ENCODE measurements at places on chromosomes 11 and 22. TPM values are rescaled to one million over a fixed set of nuclear protein-coding genes. Genes with fewer than 3 reads are reported as not detected.

ANGPTL5 gene
- total RNA-seq = not detected

DNA sequence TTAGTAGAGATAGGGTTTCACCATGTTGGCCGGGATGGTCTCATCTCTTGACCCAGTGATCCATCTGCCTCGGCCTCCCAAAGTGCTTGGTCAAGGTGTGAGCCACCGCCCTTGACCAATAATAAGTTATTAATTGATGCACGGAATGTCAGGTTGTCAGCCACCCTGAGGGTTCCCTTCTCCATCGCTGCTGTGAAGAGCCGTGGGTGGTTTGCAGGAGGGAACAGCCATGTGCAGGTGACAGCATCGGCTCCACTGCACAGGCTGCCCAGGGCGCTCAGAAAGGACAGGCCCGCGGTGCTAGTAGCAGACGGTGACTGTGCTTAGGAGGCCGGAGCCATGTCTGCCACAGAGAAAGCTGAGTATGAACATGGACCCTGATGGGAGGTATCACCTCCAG is 814.0 kb downstream of the BRD1 start:
- H3K36me3 ChIP-seq = no peaks in the 10 kb centered on the region
- no peaks in the 10 kb centered on the region for H3K27me3 ChIP-seq
- H3K4me1 ChIP-seq = no peaks in the 10 kb centered on the region
- H3K27ac ChIP-seq = no peak overlapping the region
- no peak overlapping the region for H3K4me3 ChIP-seq
- DNase-seq = no peak

DNA sequence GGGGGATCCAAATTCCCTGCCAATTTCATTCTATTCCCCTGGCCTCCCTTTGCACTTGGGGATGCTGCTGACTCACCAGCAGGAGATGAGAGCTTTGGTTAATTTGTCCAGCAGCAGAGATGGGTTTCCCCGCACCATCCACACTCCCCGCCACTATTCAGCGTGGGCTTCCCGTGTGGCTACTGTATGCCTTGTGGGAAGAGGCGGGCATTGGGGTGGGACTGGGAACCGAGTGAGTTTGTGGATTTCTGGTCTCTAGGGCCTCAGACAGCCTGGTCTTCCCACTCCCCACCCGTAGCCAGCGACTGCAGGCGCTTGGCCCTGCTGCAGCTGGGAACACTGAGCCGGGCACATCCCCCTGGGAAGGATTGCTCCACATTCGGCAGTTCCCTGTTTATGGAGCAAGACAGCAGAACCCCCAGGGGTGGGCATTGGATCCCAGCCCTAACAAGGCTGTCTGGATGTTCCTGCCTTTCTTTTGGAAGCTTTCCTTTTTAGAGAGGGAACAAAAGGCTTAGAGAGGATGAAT is 23.4 kb downstream of the KIAA1671 start:
- H3K4me1 ChIP-seq = no peaks in the 10 kb centered on the region
- no peaks in the 10 kb centered on the region for H3K36me3 ChIP-seq
- peaks cover 2% of the 10 kb centered on the region for H3K27me3 ChIP-seq
- H3K4me3 ChIP-seq = no peak overlapping the region
- no peak for DNase-seq

DNA sequence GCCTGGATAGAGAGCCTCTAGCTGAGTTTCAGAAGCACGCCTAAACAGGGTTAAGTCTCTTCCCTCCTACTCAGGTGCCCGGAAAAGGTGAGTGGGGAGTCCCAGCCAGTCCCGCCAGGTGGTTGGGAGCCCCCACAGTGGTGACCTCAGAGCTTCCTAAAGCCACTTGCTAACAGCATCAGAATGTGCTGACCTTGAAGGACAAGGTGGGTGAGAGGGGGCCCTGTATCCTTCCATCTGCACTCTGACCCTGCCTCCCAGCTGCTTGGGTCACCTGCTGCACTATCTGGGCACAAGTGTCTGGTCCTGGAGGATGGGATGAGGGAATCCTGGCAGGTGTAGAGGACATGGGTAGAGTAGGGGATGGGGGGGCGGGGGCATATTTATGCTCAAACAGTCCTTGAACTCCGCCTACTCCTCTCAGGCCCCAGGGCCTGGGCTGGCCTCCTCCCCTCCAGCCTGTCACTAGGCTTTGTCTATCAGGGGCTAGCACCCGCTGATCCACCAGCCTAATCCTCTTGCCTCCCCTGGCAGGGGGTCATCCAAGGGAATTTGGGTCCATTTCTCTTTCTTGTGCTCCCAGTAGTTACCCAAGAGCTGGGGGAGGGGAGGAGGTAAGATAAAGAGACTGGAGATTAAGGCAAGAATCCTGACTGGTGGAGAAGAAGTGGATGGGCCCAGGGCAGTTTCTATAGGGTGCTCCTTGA is 3.4 kb downstream of the USP2 start:
- H3K27me3 ChIP-seq = peaks cover 9% of the 10 kb centered on the region
- H3K36me3 ChIP-seq = no peaks in the 10 kb centered on the region
- H3K4me3 ChIP-seq = no peak overlapping the region
- H3K4me1 ChIP-seq = peaks cover 24% of the 10 kb centered on the region
- no peak for DNase-seq
- H3K27ac ChIP-seq = no peak overlapping the region

- H3K27me3 ChIP-seq = peaks cover 2% of the 10 kb centered on the region
- H3K36me3 ChIP-seq = no peaks in the 10 kb centered on the region
- no peaks in the 10 kb centered on the region for H3K4me1 ChIP-seq
- H3K4me3 ChIP-seq = no peak overlapping the region
- no peak for DNase-seq
These were observed 61.6 kb upstream of the KCNQ1OT1 start for GRCh38 chr11:2761131-2762030.

GRCh38 chr11:77171885-77172665 is 44.0 kb downstream of the MYO7A start:
- H3K27me3 ChIP-seq = peaks cover 4% of the 10 kb centered on the region
- no peak overlapping the region for H3K27ac ChIP-seq
- no peak overlapping the region for H3K4me3 ChIP-seq
- H3K4me1 ChIP-seq = peaks cover 2% of the 10 kb centered on the region
